ENCODE measurements at places on chromosomes 11 and 22.

DNA sequence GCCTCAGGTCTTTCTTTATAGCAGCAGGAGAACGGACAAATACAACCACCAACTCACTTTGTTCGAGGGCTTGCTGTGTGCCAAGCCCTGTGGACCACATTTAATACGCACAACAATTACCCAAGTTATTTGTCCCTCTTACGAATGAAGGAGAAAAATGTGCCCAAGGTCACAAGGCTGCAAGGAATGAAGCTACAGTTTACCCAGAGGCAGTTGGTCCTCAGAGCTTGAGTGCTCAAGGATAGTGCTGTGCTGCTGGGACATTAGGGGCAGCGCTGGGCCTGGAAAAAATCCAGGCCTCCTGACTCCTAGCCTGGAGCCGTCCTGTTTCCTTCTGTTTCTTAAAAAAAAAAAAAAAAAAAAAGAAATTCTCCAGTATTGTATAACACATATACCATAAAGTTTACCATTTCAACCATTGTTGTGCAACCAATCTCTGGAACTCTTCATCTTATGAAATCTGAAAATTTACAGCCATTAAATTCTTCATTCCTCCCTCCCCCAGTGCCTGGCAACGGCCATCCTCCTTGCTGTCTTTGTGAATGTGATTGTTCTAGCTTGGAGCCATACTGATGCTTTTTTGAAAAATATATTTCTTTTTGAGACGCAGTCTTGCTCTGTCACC, 1.0 kb upstream of the C11orf86 start:
- DNase-seq: no peak

DNA sequence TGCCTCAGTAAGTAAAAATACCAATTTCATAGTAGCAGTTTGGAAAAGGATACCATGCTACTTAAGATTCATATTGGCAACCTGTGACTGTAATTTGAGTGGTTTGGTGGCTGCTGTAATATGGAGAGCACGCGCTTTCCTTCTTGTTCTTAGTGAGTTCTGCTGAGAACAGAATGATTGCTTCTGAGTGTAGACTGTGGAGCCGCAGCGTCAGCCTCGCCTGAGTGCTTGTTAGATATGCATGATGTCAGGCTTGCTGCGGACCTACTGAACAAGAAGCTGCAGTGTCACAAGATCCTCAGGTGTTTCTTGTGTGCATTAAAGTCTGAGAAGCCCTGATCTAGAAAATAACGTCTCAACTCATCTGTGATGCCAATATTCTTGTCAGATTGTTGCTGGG, 143.2 kb downstream of the ARHGAP42 start:
- DNase-seq: no peak

DNA sequence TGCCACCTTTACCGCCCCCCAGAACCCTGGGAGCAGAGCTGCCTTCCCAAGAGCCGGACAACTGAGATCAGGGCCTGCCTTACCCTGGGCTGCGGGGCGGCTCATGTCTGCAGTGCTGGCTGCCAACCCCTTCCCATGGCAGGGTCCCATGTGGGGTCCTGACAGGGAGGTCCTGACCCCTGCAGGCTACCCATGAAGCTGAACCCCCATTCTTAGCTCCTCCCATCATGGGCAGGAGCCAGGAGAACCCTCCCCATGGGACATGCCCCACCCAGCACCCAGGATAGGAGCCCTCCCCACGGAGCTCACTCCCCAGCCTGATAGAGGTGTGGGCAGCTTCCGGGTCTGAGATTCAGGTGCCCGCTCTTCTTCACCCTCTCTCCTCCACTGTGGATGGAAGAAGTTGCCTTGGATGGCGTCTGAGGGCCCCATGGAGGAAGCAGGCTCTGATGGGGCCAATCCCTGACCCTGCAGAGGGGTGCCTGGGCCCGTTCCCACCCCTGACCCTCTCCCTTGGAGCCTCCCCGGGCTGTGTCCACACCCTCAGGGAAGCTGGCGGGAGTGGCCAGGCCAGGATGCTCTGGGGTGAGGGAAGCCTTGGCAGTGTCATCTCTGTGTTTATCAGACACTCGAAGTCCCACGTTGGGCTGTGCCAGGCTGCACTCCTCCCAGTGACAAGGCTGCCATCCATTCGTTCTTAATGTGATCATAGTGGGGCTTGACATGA, 1508.2 kb downstream of the BRD1 start:
- DNase-seq: no peak

GRCh38 chr11:119460097-119460496, 37.1 kb upstream of the THY1 start:
- no peak for DNase-seq

GRCh38 chr11:8335683-8336082, 72.0 kb upstream of the LMO1 start:
- no peak for DNase-seq

GRCh38 chr11:121520243-121521144, 67.7 kb upstream of the SORL1-AS1 start:
- no peak for DNase-seq

- DNase-seq: no peak
These were observed 399.2 kb downstream of the CNTN5 start for GRCh38 chr11:99419991-99420390.

GRCh38 chr11:125348674-125349309, 147.3 kb downstream of the FEZ1 start:
- DNase-seq: peak; percentile 56

DNA sequence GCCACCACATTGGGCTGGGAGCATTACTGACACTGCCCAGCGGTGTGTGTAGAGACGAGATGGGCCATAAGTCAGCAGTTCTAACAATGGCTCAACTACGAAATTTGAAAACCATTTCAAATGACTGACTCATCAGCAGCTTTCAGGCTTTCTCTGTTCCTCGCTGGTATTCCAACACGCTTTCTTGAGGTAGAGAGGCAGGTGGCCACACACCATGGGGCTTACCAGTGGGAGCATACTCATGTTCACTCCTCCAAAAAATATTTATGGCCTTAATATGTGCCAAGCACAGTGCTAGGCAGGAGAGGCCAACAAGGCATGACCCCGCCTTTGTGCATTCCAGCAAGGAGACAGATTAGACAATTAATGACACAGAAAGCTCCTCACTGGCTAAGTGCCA, 20.3 kb downstream of the ARFGAP2 start:
- no peak for DNase-seq

DNA sequence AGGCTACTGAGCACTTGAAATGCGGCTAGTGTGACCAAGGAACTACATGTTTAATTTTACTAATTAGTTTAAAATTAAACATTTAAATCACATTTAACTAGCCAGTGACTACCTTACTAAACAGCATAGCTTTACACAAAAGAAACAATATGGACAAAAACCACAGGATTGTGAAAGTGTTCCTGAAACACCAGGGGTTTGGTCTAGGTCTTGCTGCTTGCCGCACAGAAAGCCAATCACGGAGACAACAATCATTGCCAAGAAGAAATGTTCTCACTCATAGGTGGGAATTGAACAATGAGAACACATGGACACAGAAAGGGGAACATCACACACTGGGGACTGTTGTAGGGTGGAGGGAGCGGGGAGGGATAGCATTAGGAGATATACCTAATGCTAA, 309.5 kb downstream of the C11orf87 start:
- DNase-seq: no peak

GRCh38 chr11:115678942-115679341, 174.7 kb upstream of the CADM1 start:
- no peak for DNase-seq

- DNase-seq: no peak
These were observed 12.9 kb downstream of the PCSK7 start for GRCh38 chr11:117219001-117219400.

DNA sequence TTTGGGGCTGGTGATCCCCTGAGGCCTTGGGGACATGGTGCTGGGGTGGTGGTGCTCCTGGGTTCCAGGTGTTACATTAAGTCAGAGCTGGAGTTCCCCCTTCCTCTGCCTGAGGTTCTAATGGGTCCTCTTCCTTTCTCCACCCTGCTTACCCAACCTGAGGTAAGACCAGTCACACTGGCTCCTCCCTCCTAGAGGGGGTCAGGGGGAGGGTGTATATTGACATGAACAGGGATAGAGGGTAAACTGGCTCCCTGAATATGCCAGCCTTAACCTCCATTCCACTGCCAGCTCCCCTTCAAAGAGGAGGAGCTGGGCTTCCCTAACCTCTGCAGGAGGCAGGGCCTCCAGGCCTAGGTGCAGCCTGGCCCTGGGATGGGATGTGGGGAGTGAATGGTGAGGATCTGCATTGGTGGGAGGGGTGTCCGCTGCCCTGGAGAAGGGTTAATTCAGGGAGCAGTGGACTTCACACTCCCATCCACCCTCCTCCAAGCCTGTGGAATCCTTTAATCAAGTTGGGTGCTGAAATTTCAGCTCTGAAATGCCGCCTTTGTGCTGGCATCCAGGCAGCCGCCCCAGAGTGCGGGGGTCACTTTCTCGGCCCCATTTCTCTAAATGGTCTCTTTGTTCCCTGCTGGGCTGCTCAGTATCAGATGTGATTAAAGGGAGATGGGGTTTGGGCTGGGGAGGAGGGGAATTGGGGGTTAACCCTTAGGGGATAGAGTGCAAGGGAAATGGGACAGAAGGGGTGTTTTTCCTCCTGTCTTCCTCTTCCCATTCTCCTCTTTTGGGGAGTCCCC, 15.2 kb downstream of the POLR2F start:
- DNase-seq: no peak

DNA sequence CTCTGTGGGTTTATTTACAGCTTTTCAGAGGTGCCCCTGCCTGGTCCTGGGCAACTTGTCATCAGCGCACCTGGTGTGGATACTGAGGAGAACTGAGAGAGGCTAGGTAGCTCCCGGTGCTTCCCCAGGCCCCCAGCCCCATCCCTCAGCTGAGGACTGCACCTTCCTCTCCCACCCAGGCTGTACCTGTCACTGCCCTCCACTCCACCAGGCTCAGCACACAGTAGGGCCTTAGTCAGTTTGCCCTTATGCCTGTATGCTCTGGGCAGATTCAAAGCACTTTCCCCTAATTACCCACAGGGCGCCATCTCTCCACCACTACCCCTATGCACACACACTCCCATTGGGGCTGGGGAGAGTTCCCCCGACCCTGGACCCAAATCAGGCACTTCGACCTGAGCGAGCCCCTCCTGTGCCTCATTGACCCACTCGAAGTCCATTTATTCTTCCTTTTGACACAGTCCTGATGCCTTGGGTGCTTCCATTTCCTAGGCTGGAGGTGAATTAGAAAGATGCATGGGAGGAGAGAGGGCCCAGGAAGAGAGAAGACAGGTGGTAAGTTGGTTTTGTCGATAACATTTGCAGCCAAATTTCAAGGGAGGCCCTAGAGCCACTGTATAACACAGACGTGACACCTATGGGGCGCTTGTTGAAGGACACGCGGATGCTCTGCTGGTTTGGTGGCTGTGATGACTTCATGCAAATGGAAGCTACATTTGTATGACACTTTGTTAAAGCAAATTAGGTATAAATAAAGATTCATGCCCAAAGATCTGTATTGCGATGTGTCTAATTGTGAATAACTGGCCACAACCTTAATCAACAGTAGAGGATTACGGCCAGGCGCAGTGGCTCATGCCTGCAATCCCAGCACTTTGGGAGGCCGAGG, 13.8 kb upstream of the PICK1 start:
- DNase-seq: no peak

Data from activated naive CD8-positive, alpha-beta T cell treated with anti-CD3 and anti-CD28 coated beads, Interleukin-2, amount 50 U/mL, for 24 hours (primary cell).